ENCODE measurements at places on chromosomes 12 and 14.

GRCh38 chr14:31943217-31943799, 133.8 kb upstream of the ARHGAP5 start:
- DNase-seq = no peak

DNA sequence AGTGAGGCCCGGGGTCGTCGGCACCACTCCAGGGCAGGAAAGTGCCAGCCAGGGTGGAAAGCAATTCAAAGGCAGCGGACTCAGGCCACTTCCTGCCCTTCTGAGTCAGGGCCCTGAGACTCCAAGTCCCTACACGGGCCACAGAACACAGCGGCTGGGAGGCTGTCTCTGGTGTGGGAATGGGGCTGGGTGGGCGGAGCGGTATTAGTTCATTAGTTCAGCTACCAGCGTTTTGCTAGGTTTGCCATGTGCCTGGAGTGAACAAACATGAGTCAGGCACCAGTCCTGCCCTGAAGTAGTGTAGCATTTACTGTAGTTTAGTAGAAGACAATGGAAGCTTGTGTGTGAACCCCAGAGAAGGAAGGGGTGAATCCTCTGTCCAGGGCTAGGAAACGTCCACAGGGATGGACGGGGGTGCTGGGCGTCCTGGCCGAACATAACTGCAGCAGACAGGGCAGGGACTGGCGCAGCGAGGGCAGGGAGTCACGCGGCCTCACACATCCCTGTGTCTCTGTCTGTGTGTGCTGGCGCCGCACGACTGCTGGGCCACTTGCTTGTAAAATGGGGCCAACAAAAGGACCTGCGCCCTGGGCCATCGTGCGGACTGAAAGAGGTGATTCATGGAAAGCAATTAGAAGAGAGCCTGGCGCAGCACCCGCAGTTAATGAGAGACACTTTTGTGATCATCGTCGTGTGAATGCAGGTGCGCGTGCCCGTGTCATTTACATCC, 186.4 kb upstream of the PRMT8 start:
- DNase-seq = no peak

GRCh38 chr14:74663884-74664283, 49.0 kb downstream of the AREL1 start:
- no peak for DNase-seq

DNA sequence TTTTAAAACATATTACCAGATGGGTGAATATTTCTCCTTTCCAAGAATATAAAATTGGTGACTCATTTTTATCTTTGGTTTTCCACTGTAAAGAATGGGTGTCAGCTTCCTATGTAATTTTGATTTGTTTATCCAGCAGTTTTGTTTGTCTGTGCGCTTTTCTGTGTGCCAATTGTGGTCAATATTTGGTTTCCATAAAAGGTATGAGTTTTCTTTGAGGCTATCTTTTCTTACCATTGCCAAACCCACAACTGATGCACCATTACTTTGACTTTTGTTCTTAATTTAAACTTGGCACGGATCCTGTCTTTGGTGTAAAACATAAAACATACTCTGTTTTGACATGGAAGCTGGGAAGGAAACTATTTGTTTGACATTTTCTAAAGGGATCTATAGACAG, 78.8 kb upstream of the NAV3 start:
- peak; percentile 30 for DNase-seq

DNA sequence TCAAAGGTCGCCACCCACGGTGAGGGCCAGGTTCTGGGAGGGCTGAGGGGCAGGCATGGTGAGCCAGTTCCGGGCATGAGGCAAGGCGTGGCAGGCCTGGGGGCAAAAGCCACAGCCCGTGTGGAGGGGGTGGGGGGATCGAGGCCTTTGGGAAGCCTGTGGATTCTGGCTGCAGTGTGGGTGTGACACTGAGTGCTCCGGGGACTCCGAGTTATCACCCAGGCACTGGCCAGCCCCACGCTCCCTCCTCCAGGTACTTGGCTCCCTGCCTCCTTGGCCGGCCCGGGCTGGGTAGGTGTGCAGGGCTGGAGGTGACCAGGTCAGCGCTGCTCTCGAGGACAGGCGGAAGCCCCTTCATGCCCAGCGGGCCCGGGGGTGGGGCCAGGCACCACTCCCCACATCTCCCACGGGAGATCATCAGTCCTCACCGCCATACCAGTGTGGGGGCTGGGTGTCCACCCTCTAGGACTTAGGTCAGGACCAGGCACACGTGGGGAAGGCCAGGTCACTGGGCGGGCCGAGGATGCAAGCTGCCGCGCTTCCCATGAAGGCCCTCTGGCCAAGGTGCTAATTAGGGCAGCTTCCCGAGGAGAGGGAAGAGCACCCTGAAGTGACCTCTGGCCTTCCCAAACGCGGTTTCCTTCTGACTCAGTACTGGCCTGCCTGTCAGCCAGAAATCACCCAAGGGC, 34.1 kb upstream of the TDRD9 start:
- no peak for DNase-seq

DNA sequence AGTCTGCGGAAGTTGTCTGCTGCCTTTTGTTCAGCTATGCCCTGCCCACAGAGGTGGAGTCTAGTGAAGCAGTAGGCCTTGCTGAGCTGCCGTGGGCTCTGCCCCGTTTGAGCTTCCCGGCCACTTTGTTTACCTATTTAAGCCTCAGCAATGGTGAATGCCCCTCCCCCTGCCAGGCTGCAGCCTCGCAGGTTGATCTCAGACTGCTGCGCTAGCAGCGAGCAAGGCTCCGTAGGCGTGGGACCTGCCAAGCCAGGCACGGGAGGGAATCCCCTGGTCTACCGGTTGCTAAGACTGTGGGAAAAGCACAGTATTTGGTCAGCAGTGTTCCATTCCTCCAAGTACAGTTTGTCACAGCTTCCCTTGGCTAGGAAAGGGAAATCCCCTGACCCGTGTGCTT, 143.6 kb downstream of the DYRK2 start:
- DNase-seq = no peak

- DNase-seq = no peak
Measured at GRCh38 chr12:98738002-98738401, 92.9 kb downstream of the APAF1 start.

DNA sequence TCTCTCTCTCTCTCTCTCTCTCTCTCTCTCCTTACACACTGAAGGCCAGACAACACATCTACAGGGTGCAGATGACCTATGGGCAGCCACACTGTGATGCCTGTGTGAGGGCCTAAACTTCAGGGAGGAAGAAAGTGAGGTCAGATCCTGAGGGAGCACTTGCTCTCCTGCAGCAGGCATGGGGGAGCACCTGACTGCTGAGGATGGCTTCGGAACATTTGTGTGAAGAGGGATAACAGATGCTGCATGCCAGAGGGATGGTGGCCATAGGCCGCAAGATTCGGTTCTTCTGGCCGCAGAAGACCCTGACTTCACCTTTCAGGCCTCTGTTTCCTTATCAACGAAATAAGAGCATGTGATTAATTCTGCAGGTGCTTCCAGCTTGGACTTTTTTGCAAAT, 11.7 kb upstream of the SERPINA11 start:
- no peak for DNase-seq

GRCh38 chr12:106265116-106265515, 17.3 kb upstream of the CKAP4 start:
- no peak for DNase-seq

DNA sequence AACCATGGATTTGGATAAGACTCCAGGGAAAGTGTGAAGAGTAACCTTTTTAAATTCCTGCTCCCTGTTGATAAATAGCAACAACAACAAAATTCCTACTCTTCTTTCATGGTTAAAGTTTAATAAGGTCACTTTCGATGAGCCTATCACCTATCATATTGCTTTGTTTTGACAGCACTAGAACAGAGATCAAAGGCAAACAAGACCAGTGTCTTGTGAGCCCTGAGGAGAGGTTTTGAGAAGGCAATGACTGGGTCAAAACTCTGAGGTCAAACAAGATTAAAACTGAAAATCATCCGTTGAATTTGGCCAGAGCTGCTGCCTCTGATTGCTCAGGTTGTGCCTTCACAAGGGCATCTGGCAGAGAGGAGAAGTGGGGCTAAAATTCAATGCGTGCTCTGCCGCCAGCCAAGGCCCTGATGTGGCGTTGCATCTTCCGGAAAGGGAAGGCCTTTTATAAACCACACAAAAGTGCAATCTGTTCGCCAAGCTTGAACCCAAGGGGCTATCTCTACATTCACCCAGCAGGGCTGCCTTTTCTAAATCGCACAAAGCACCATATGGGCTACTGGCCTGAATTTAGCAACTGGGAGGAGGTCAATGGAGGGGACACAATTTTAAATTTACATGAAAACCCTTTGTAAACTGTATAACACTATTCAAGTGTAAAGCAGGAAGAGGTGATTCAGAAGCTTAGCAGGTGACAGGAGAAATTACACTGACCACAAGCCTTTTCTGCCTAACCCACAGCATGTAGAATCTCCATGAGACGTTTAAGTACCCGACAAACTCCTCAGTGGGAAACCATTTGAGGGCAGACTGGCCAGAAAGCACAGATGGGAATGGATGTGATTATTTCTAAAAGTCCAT, 140.8 kb downstream of the DAD1 start:
- DNase-seq = no peak

DNA sequence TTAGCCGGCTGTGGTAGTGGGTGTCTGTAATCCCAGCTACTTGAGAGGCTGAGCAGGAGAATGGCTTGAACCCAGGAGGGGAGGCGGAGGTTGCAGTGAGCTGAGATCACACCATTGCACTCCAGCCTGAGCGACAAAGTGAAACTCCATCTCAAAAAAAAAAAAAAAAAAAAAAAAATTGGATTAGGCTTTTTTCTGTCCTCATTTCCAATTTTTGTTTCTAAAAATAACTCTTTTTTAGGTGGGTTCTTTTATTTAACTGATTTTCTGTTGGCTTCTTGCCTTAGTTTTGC, 863.7 kb downstream of the LRFN5 start:
- DNase-seq = no peak

DNA sequence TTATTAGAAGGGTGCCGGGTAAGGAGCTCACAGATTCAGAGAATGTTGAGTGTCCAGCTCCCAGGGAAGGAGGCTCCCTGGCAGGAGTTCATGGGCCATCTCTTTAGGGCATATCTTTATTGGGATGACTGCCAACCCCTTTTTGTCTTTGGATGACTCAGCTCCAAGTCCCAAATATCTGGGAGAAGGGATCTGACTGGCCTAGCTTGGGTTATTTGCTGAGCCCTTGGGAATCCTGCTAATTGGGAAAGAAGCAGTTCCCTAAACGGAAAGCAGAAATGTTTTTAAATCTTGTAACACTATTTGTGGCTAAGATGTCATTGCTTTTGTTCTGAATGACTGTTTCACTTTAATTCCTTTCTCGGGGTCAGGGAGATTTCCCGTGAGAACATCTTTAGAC, 12.6 kb downstream of the DDX55 start:
- DNase-seq = no peak

- DNase-seq = no peak
Measured at GRCh38 chr14:34403646-34404045, 58.4 kb downstream of the SPTSSA start.

DNA sequence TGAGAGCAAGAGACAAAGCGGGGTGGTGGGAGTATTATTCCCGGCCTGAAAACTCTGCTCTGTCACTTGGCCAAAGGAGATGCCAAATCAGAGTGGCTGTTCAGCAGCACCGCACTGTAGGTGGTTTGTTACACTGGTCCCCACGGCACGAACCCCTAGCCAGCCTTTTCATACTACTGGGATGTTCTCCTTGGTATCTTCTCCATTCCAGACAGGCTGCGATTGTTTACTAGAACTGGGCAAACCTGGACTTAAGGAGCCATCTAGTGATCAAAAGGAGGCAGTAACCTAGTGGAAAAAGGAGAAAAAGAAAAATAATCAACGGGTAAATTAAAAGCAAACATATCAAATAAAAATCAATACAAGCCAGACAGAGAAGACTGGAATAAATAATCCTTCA, 58.9 kb upstream of the TMTC2 start:
- DNase-seq = no peak

DNA sequence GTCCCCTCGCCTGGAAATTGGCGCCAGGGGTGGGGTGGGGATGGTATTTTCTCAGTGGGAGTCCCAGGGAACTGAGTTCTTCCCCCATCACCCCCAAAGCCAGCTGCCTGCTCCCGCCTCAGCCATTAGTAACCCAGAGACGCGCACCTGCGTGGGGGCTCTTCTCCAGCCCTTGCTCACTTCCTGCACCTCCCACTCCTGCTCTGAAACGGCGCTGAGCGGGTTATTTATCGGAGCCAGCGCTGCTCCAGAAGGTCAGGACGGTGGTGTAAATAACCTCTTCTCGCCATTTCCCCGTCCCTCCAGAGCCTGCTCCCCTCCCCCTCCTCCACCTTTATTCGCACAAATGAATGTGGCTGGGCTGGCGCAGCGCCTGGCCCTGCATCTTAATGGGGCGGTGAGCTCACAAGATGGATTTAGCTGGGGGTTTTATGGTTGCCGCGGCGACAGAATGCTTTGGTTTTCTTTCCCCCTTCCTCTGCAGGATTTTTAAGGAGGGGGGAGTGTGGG, 12.2 kb downstream of the GPR84 start:
- DNase-seq = no peak

GRCh38 chr14:96688629-96689028, 108.6 kb upstream of the VRK1 start:
- DNase-seq = no peak

DNA sequence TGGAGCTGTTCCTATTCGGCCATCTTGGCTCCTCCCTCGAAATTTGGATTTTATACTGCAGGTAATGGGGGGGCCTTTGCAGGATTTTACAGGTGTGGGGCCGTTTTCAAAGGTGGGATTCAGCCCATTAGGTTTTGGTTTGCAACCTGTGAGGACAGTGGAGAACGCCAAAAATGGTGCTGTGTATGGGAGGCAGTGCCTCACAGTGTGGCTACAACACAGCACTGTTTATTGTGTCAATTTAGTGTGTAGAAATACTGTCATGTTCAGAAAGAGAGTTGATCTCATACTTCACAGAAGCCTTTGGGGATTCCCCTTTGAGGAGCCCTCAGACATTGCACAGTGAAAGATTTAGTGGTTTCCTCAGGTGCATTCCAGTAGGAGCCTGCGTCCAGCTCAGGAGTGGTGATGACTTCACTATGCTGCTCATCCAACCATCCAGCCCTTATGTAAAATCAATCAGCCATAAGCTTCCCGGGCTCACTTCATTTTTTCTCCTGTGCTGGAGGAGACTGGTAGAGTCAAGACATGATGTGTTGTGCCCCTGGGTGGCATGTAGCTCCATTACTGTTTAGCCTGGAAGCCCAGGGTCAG, 92.7 kb upstream of the PRMT8 start:
- no peak for DNase-seq

GRCh38 chr12:126998747-126999285, 1268.2 kb upstream of the TMEM132C start:
- no peak for DNase-seq

DNA sequence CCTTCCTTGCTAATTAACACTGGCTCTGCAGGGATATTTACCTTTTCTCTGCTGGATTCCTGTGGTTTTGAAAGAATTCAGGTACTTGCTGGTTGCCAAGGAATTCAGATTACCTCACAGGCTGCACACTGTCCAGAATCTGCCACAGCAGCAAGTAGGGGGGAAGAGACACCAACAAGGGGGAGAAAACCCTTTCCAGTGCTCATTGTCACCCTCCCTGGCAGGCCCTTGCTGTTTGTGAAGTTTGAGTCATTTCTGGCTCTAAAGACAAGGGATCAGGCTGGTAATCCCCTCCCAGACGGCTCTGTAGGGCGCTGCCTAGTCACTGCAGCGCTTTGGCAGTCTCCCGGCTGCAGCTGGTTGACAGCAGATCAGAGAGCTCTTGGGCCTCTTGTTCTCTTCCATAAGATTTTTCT, 50.8 kb downstream of the TTLL5 start:
- no peak for DNase-seq

- no peak for DNase-seq
Measured at GRCh38 chr12:27271206-27271605, 27.1 kb downstream of the STK38L start.

Data from NCI-H1436 treated with DMSO at 0.1 percent for 48 hours (cell line).